ENCODE measurements at places on chromosomes 5 and 9.

DNA sequence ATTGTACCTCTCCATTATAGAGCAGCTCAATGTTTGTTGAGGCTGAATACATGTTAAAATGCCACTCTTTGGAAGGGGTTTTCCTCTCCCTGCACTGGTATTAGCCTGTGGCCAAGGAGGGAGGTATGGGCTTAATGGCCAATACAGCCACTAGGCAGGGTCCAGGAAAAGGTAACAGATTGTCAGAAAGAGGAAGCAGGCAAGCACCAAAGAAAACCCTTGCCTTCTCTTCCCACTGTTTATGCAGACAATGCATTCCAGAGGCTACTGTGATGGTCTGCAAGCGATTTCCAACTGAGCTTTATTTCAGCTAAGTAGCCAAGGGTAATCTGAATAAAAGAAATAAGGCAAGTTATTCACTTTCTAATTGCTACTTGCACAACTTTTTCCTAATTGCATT lies 95.3 kb upstream of the SLC27A6 start:
- no peak for DNase-seq

DNA sequence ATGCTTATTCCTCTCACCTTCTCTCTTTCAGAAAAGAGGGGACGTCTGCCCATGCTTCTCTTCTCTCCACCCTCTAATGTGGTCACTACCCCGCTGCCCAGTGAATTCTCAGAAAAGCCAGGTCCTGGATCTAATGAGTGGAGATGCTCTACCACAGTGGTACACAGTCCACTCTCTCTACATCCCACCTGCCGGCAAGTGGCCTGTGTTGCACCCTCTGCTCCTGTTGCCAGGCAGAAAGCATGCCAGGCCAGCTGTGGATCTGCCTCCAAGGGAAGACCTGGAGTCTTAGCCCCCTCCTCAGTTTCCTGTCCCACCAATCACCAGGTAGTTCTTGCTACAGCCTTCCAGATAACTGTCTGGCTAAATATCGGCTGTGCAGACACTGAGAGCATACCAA lies 71.2 kb upstream of the SPDL1 start:
- no peak for DNase-seq

GRCh38 chr5:132498152-132498551 lies 7.6 kb upstream of the IRF1 start:
- DNase-seq = no peak

DNA sequence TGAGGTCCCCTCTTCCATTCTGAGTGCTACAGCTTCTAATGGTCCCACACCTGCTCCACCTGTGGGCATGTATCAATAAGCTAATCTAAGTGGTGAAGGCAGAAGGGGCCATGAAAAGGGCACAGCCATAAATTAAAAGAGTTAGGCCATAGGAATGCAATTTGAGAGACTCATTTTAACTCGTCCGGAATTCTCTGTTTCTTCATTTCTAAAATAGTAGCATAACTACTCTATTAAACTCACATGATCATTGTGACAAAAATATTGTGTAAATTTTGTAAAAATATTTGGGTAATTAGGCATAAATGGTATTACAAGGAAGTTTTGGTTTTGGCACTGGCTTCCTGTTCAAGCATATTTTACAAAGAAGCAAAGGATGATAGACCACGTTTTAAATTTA lies 103.1 kb upstream of the TXNDC8 start:
- no peak for DNase-seq

GRCh38 chr9:76818271-76818670 lies 54.0 kb downstream of the PCA3 start:
- no peak for DNase-seq

DNA sequence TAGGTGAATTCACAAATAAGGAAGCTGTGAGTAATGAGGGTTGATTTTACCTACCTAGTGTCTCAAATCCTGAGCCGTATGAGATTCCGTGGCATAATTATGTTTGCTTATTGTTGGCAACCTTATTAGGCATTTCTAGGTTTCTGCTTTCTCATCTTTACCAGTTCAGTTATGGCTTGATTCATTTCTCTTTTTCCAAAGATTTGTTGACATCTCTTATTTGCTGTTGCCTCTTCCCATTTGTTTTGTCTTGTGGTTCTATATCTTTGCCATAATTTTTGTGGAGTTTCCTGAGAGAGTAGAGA lies 470 bp downstream of the IL31RA start:
- no peak for DNase-seq

- DNase-seq = no peak
These were observed 420.6 kb downstream of the CTNND2 start for GRCh38 chr5:11483630-11484029.

DNA sequence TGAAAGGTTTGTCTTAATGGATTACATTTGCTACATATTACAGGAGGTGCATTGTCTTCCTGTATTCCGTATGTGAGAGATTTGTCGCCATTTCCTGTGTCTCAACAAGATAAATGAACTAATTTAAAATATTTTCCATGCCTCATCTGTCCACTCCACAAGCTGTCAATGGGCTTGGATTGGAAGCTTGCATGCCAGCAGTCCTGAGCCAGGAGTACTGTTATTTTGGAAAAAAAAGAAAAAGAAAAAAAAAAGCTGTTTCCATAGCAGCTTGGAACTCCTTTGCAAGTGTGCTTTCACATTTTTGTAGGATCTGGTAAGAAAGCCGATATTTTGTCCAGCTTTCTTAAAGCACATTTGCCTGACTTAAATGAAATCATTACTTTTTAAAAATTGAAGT lies 330.8 kb downstream of the KDM4C start:
- DNase-seq = no peak

- no peak for DNase-seq
These were observed 689.6 kb downstream of the TAF11L14 start for GRCh38 chr5:18323891-18324290.

- DNase-seq = no peak
These were observed 103.2 kb downstream of the GPBP1 start for GRCh38 chr5:57277085-57277484.

DNA sequence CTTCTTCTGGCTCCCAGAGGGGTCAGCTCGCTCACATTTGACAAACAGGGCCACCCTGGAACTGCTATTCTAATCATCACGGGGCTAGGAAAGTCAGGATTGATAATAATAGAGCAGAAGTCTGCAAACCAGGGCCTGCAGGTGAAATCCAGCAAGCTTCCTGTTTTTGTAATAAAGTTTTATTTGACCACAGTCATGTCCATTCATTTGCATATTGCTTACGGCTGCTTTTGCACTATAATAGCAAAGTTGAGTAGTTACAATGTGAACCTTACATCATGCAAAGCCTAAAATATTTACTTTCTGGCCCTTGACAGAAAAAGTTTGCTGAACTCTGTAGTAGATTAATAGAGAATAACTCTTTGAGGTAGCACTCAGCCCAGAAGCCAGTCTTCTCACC lies 63.2 kb upstream of the CTXN3 start:
- no peak for DNase-seq

DNA sequence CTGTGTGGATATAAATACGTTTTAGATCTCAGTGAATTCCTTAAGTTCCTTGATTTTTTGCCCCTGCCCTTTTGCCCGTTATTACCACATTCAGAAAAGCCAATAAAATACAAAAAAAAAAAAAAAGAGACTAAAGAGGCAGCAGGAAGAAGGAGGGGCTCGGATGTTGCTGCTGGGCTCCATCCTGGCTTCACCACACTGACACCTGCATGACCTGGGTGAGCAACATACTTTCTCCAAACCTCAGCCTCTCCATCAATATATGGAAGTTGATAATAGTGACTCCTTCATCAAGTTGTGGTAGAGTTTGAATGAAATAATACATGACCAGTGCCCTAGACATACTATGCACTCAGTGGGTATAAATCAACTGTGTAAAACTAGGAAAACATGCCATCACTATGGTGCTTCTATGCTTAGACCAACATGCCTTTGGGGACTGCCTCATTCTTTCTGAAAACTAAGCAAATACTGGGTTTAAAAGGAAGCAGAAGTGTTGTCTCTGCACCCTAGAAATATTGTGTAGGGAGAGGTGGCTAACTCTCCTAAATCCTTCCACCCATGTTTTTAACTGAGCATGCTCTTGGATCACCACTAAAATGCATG lies 243.0 kb downstream of the PIK3R1 start:
- no peak for DNase-seq

- DNase-seq = no peak
These were observed 367.8 kb upstream of the RIOK2 start for GRCh38 chr5:97550818-97551217.

GRCh38 chr9:114125476-114126013 lies 26.5 kb upstream of the KIF12 start:
- no peak for DNase-seq

DNA sequence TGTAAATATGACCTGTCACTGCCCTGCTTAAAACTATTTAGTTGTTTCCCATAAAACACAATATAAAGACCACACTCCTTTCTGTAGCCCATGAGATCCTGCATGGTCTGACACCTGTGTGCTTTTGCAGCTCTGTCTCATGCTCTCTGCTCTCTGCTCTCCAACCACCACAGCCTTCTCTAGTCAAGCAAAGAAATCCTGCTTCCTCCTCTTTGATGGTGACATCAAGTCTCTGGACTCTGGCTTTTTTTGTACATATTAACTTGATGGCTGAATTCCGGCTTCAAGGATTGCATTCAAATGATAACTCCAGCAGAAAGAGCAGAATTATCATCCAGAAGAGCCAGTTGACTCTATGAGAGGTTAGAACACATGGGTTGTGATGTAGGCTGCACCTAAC lies 58.2 kb downstream of the CHSY3 start:
- DNase-seq = no peak

DNA sequence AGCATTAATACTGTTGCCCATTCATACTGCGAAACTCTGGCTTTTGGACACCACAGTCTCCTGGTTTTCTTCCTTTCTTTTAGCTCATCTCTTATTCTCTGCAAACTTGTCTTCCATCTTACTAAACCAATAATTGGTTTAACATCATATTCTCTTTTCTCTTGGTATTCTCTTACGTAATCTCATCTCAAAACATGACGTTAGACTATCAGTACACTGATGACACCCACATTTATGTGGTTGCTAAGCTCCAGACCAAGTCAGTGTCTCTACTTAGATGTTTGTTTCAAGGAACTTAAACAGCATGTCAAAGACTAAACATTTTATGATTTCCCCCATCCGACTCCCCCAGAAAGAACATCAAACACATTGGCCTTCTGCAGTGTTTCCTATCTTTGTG lies 2.1 kb downstream of the PRRC1 start:
- DNase-seq = no peak

DNA sequence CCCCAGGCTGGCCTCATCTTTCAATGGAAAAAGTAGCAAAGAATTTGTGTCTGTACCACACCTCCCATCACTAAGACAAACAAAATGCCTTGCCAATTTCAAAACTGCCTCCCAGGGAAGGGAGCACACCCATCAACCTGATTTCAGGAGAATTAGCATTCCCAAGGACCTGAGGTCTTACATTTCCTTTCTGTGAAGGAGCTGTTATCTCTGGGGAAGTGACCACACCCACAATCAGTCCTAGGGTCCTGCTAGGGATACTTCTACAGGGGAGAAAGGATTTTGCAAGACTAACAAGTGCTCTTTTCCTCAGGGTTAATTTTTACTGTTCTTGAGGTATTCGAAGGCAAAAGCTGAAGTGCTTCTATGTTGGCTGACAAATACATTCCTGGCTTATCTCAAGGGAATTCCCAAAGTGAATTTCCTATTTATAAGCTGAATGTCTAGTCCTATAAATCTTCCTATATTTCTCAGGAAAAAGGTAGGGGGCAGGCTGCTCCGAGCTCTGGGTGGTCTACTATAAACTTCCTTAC lies 97.4 kb upstream of the ITGA1 start:
- DNase-seq = no peak

- DNase-seq = no peak
These were observed 180.1 kb upstream of the FTMT start for GRCh38 chr5:121671624-121672023.

- DNase-seq = no peak
These were observed 190.5 kb upstream of the CHD1 start for GRCh38 chr5:99119326-99119725.

DNA sequence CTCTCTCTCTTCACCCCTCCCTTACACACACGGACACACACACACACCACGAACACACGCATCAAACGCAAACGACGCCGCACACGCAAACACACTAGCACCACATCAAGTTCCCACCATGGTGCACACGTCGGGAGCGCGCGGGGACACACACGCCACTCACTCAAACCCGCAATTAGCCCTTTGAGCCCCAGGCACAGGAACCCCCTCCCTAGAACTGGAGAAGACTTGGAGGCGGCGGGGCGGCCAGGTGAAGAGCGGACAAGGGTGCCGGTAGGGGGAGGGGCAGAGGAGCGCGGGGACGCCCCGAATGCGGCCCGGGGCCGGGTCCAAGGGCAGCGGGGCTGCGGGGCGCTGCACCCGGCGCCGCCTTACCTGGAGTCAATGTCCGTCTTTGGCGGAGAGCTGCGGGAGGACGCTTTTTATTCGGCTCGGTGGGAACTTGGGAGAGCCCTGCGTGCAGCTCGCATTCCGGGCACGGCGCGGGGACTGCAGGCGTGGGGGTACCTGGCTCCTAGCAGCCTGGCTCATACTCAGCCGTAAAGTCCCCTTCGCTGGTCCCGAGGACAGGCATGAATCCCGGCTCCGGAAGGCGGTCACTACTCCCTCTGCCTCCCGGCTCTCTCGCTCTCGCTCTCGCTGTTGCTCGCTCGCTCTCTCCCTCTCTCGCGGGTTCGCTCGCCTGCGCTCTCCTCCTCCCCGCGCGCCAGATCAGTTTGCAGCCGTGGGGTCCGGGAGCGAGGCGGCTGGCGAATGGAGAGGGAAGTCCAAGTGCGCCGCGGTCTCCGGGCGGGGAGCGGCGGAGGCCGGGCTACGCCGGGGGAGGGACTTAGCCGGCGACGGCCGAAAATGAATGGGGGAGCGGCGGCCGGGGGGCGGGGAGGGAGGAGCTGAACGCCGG lies at the start of gene BRINP1:
Gene BRINP1 (minus strand): TSS at position 755 of the 901 bp plus-strand sequence. CDS start 56,080 bp downstream, outside the sequence.
- no peak for DNase-seq

GRCh38 chr9:89677702-89678395 lies 73.0 kb downstream of the GADD45G start:
- DNase-seq = no peak

GRCh38 chr5:135328128-135328687 lies 70.8 kb downstream of the MACROH2A1 start:
- no peak for DNase-seq

GRCh38 chr5:143676802-143677201 lies 135.2 kb upstream of the HMHB1 start:
- no peak for DNase-seq

DNA sequence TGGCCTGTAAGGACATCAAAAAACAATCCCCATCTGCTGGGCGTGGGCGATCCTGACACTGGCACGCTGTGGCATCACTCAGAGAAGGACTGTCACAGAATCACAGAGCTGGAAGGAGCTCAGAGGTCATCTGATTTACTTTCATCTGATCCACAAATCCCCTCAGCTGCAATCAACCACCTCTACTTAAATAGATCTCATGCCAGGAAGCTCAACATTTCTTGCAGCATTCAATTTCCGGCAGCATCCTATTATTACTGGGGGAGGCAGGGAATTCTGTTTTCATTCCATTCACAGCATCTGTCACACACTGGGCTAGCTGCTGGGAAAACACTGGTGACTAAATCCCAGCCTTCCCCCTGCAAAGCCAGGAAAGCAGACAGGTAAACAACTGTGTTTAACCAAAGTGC lies 38.3 kb downstream of the RETREG1 start:
- no peak for DNase-seq

GRCh38 chr9:87140605-87141109 lies 193.4 kb upstream of the GAS1 start:
- DNase-seq = no peak

Measured in stimulated activated CD4-positive, alpha-beta T cell treated with anti-CD3 and anti-CD28 coated beads, Interleukin-12 subunit alpha, Interleukin-12 subunit beta, amount 100 ng/mL, for 48 hours (primary cell).